Activated CD8-positive, alpha-beta memory T cell treated with anti-CD3 and anti-CD28 coated beads for 4 hours (primary cell): ENCODE measurements at places on chromosomes 7 and 10.
A peak's percentile ranks its signal among the peaks of the same experiment; 100 is the strongest.

GRCh38 chr10:114871379-114871778 lies 49.8 kb downstream of the FHIP2A start:
- DNase-seq: no peak

DNA sequence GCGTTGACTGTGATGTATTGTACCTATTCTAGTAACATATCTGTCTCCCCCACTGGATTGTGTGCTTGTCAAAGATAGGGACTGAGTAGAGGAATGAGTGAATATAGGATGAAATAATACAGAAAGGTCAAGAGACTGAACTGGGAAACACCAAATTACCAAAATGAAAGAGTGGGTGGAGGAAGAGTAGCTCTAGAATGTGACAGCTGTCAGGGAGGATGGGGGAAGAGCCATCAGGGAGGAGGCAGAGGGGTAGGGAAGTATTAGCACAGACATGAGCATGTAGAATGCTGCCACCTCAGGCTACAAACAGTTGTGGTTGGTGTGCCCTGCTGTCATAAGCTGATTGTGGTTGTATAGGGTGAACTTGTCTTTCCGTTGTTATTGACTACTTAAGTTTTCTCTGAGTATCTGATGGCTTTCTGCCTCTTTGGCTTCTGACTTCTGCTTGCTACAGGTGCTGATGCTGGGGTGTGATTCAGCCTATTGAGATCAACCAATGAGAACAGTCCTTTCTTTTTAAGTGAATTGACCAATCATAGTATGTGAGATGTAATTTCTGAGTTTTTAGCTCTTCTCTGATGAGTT lies 5.6 kb downstream of the CCSER2 start:
- DNase-seq: peak; percentile 34

GRCh38 chr10:87523731-87524130 lies 19.0 kb downstream of the MINPP1 start:
- no peak for DNase-seq

DNA sequence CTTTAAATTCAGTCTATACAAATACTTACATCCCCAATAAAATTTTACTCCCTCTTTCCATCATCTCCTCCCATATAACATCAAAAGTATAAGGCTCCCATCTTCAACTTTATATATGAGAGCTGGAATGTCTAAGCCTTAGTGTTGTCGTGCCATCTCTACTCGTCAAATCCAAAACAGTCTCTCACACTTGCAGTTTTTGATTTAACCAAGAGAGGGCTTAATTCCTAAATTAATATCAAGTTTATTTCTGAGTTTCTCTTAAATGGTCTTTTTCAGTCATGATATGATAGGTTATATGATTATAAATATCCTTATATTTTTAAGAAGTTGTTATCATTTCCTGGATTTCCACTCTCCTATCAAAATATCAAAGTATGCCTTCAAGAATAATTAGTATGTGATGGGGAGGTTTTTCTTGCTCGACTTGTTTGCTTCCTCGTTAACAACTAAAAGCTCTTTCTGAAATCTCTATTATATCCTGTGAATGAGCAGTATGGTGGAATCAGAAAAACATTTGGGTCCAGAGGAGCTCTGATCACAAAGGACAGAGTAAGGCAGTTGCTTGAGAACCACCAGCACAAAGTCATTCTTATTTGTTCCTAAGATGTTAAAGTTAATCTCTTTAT lies 12.5 kb upstream of the LIPK start:
- no peak for DNase-seq

DNA sequence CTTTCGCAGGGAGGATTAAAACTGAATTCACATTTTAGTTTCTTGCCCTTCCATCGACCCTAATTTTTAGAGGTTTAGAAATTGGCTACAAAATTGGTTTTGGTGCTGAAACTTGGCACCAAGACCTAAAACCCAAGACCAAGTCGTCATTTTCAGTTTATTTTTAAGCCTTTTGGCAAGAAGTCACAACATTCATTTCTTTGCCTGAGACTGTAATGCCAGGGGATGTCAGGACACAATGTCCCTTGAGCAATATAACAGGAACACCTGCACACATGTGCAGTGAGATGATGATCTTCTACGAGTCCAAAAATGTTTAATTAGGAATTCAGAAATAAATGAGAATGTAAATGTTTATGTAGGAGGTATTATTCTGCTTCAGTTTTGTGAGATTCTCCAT lies 335.4 kb upstream of the ANKRD30A start:
- DNase-seq: no peak
